T-helper 2 cell treated with Interferon-gamma antibody and Interleukin-4, amounts not matched to agents 100 ng/mL and 5 ng/mL, for 36 hours (primary cell): ENCODE measurements at places on chromosomes 2 and 18. TPM values are rescaled to one million over a fixed set of nuclear protein-coding genes. Genes with fewer than 3 reads are reported as not detected.

The PHOSPHO2 gene
- total RNA-seq: 2.4 and 3.1 TPM in 2 replicates

The SP140 gene
- total RNA-seq: 117 and 120 TPM in 2 replicates

The TBR1 gene
- total RNA-seq: 0.05 TPM in 2 replicates

The SH3RF3 gene
- total RNA-seq: 0.23 TPM in 2 replicates

The CYP27A1 gene
- 0.18 TPM in 1 of 2 replicates, not detected in the other for total RNA-seq

The PSMA8 gene
- 1.6 and 1.7 TPM in 2 replicates for total RNA-seq

The SCN7A gene
- total RNA-seq: not detected in 2 replicates

The CASP8 gene
- 79.1 and 79.4 TPM in 2 replicates for total RNA-seq

The FAM124B gene
- 4.5 and 4.7 TPM in 2 replicates for total RNA-seq

The LOXL3 gene
- 1.00 and 1.9 TPM in 2 replicates for total RNA-seq

The GAREM1 gene
- not detected in 2 replicates for total RNA-seq

The ALPI gene
- total RNA-seq: not detected in 2 replicates

The SFXN5 gene
- 13.5 and 13.7 TPM in 2 replicates for total RNA-seq

The CRYGC gene
- total RNA-seq: not detected in 2 replicates

The NLRC4 gene
- not detected in 2 replicates for total RNA-seq

The SPATA3 gene
- not detected in 2 replicates for total RNA-seq

The CFAP221 gene
- not detected in 2 replicates for total RNA-seq

The THUMPD2 gene
- total RNA-seq: 14.0 and 14.5 TPM in 2 replicates

The INHA gene
- not detected in 2 replicates for total RNA-seq

The NEB gene
- 0.61 and 0.64 TPM in 2 replicates for total RNA-seq

The UGT1A4 gene
- total RNA-seq: not detected in 2 replicates

The LNPK gene
- total RNA-seq: 37.4 and 38.7 TPM in 2 replicates

The DNAJC10 gene
- 47.9 and 48.8 TPM in 2 replicates for total RNA-seq

The ZFAND2B gene
- 53.0 and 54.6 TPM in 2 replicates for total RNA-seq

The RMC1 gene
- total RNA-seq: 46.5 and 57.5 TPM in 2 replicates

The ADNP2 gene
- total RNA-seq: 27.1 and 28.6 TPM in 2 replicates

The REG1B gene
- not detected in 2 replicates for total RNA-seq

The SP5 gene
- 0.09 TPM in 1 of 2 replicates, not detected in the other for total RNA-seq

The COL3A1 gene
- not detected in 2 replicates for total RNA-seq

The ROCK2 gene
- 21.5 and 22.1 TPM in 2 replicates for total RNA-seq

The LRP1B gene
- total RNA-seq: not detected in 2 replicates

The VWC2L gene
- not detected in 2 replicates for total RNA-seq

The GALNT14 gene
- total RNA-seq: 0.16 and 0.20 TPM in 2 replicates

The MGAT4A gene
- 69.5 and 73.7 TPM in 2 replicates for total RNA-seq

The OTOS gene
- total RNA-seq: not detected in 2 replicates

The C2orf81 gene
- total RNA-seq: 1.0 and 1.5 TPM in 2 replicates

The ZSCAN30 gene
- total RNA-seq: 12.5 and 13.3 TPM in 2 replicates

The ATP9B gene
- total RNA-seq: 30.0 and 30.2 TPM in 2 replicates

The L3MBTL4 gene
- total RNA-seq: 0.20 and 0.57 TPM in 2 replicates

The ZNF396 gene
- 0.45 and 0.52 TPM in 2 replicates for total RNA-seq

The ATRAID gene
- total RNA-seq: 78.3 and 82.5 TPM in 2 replicates

The HRH4 gene
- total RNA-seq: 2.0 and 2.7 TPM in 2 replicates

The CEBPZOS gene
- total RNA-seq: 34.9 and 38.9 TPM in 2 replicates

The SRD5A2 gene
- total RNA-seq: 0.05 TPM in 2 replicates

The POTEE gene
- 0.64 and 3.4 TPM in 2 replicates for total RNA-seq

The SGPP2 gene
- 0.57 and 0.70 TPM in 2 replicates for total RNA-seq

The RND3 gene
- total RNA-seq: not detected in 2 replicates

The KCNJ13 gene
- not detected in 2 replicates for total RNA-seq

The SKA1 gene
- total RNA-seq: 34.3 and 35.9 TPM in 2 replicates

The SCTR gene
- not detected in 2 replicates for total RNA-seq

The IL1F10 gene
- not detected in 2 replicates for total RNA-seq

The SPP2 gene
- not detected in 2 replicates for total RNA-seq

The CNTNAP5 gene
- not detected in 2 replicates for total RNA-seq

The ADD2 gene
- 3.4 and 4.0 TPM in 2 replicates for total RNA-seq

The HOXD4 gene
- not detected in 2 replicates for total RNA-seq

The NYAP2 gene
- total RNA-seq: not detected in 2 replicates

The RNF152 gene
- total RNA-seq: 0.05 and 0.11 TPM in 2 replicates

The LRP2 gene
- total RNA-seq: 0.11 and 0.36 TPM in 2 replicates
